ENCODE measurements at places on chromosomes 2 and 18.

- no peak for DNase-seq
- peaks cover 2% of the 10 kb centered on the region for H3K4me1 ChIP-seq
- H3K27me3 ChIP-seq: peaks cover 3% of the 10 kb centered on the region
These were observed 4.7 kb downstream of the EPG5 start for GRCh38 chr18:45962461-45962860.

- peaks cover 3% of the 10 kb centered on the region for H3K27me3 ChIP-seq
- DNase-seq: no peak
- no peak overlapping the region for H3K4me3 ChIP-seq
- no peaks in the 10 kb centered on the region for H3K4me1 ChIP-seq
These were observed 1302.3 kb upstream of the CHAC2 start for GRCh38 chr2:52465287-52465686.

DNA sequence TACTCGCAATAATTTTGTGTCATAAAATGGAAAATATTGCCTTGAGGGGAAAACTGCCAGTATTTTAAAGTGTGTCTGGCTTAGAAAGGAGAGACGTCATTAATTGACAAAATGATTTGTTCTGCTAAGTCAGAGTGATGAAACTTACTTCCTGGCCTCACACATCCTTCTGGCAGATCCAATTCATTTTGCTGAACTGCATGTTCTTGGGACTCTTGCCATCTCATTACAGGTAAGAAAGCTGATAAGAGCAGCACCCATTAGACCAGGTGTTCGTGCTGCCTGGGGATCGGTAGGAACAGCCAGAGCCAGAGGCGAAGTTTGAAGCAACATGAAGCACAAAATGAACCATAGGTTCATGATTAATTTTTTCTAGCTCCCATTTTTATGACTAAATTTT lies 38.0 kb downstream of the KCNE4 start:
- DNase-seq: no peak
- H3K4me1 ChIP-seq: peaks cover 44% of the 10 kb centered on the region
- no peak overlapping the region for H3K27ac ChIP-seq
- H3K4me3 ChIP-seq: no peak overlapping the region
- H3K36me3 ChIP-seq: no peaks in the 10 kb centered on the region
- H3K27me3 ChIP-seq: peaks cover 5% of the 10 kb centered on the region

DNA sequence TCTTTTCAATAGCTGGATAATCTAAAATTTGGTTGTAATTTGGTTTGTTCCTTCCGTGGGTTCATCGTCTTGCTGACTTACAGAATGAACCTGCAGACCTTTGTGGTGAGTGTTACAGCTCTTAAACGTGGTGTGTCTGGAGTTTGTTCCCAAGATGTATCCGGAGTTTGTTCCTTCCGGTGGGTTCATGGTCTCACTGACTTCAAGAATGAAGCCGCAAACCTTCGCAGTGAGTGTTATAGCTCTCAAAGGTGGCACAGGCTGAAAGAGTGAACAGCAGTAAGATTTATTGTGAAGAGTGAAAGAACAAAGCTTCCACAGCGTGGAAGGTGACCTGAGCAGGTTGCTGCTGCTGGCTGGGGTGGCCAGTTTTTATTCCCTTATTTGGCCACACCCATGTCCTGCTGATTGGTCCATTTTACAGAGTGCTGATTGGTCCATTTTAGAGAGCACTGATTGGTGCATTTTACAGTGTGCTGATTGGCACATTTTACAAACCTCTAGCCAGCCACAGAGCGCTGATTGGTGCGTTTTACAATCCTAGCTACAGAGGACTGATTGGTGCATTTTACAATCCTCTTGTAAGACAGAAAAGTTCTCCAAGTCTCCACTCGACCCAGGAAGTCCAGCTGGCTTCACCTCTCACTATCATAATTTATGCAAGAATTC lies 16.6 kb downstream of the RALB start:
- H3K27ac ChIP-seq: no peak overlapping the region
- no peaks in the 10 kb centered on the region for H3K36me3 ChIP-seq
- no peak for DNase-seq
- no peak overlapping the region for H3K4me3 ChIP-seq
- H3K4me1 ChIP-seq: no peaks in the 10 kb centered on the region

- DNase-seq: no peak
- H3K36me3 ChIP-seq: no peaks in the 10 kb centered on the region
These were observed 25.4 kb downstream of the CYBRD1 start for GRCh38 chr2:171547720-171548119.

DNA sequence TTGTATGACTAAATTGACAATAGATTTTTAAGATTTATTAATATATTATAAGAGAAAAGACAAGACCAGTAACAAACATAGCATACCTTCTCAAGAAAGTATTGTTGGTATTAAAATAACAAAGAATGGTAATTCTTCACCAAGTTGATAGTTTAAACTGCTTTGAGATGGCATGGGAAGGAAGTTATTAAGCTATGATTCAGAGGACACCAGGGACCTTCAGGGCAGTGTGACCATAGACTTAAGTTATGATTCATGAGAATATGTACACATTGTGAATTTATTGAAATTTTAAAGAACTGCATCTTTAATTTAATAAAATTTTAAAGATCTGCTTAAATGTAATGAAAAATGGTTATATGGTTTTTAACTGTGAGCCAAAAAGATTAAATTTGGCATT lies 205.7 kb downstream of the DSEL start:
- H3K4me3 ChIP-seq: no peak overlapping the region
- H3K36me3 ChIP-seq: no peaks in the 10 kb centered on the region
- H3K27ac ChIP-seq: no peak overlapping the region
- peaks cover 2% of the 10 kb centered on the region for H3K4me1 ChIP-seq
- no peak for DNase-seq
- H3K27me3 ChIP-seq: no peaks in the 10 kb centered on the region

DNA sequence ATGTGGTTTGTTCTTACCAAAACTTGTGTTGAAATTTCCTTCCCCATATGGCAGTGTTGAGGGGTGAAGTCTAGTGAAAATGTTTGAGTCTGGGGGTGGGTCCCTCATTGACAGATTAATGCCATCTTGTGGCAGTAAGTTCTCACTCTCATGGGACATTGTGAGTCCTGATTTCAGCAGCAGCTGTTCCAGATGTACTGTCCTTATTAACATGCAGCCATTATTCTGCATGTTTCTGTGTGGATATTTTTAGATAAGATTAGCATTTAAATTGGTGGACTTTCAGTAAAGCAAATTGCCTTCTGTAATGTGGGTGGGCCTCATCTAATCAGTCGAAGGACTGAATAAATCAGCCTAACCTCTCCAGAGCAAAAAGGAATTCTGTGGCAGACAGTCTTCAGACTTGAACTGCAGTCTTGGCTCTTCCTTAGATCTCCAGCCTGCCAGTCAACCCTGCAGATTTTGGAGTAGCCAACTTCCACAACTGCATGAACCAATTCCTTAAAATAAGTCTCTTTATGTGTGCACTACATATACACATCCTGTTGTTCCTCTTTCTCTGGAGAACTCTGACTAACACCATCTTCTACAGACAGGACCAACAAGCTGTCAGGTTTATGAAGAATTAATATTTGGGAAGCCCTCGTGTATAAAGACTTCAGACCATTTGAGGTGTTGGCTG lies 138.7 kb upstream of the ZNF516 start:
- DNase-seq: no peak
- no peak overlapping the region for H3K27ac ChIP-seq
- H3K4me3 ChIP-seq: no peak overlapping the region
- H3K27me3 ChIP-seq: no peaks in the 10 kb centered on the region
- no peaks in the 10 kb centered on the region for H3K4me1 ChIP-seq
- H3K36me3 ChIP-seq: peaks cover 5% of the 10 kb centered on the region

GRCh38 chr2:5236249-5236648 lies 455.9 kb upstream of the SOX11 start:
- no peaks in the 10 kb centered on the region for H3K36me3 ChIP-seq
- peak overlapping the region; percentile 82 for H3K27ac ChIP-seq
- no peak for DNase-seq
- peaks cover 21% of the 10 kb centered on the region for H3K4me1 ChIP-seq
- no peaks in the 10 kb centered on the region for H3K27me3 ChIP-seq

DNA sequence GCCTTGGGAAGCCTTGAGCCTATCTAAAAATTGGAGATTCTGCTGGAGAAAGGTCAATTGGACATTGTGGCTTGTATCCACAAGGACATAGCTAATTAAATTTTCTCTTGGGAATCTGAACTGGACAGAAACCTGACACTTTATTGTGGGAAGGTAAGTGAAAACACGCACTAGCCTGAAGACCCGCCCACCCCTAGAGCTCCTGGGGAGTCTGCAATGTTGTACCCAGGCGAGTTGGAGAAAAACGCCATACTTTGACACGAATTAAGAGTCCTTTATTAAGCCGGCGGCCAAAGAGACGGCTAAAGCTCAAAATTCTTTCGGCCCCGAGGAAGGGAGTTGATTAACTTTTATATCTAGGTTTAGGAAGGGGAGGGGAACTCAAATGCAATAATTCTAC lies 1.2 kb upstream of the ZNF892 start:
- H3K36me3 ChIP-seq: peaks cover 26% of the 10 kb centered on the region
- H3K27me3 ChIP-seq: peaks cover 7% of the 10 kb centered on the region
- DNase-seq: no peak
- H3K4me3 ChIP-seq: peak overlapping the region; percentile 94
- H3K4me1 ChIP-seq: peaks cover 8% of the 10 kb centered on the region

Measured in glutamatergic neuron (in vitro differentiated cells).